ENCODE measurements at places on chromosomes 6 and 20.

DNA sequence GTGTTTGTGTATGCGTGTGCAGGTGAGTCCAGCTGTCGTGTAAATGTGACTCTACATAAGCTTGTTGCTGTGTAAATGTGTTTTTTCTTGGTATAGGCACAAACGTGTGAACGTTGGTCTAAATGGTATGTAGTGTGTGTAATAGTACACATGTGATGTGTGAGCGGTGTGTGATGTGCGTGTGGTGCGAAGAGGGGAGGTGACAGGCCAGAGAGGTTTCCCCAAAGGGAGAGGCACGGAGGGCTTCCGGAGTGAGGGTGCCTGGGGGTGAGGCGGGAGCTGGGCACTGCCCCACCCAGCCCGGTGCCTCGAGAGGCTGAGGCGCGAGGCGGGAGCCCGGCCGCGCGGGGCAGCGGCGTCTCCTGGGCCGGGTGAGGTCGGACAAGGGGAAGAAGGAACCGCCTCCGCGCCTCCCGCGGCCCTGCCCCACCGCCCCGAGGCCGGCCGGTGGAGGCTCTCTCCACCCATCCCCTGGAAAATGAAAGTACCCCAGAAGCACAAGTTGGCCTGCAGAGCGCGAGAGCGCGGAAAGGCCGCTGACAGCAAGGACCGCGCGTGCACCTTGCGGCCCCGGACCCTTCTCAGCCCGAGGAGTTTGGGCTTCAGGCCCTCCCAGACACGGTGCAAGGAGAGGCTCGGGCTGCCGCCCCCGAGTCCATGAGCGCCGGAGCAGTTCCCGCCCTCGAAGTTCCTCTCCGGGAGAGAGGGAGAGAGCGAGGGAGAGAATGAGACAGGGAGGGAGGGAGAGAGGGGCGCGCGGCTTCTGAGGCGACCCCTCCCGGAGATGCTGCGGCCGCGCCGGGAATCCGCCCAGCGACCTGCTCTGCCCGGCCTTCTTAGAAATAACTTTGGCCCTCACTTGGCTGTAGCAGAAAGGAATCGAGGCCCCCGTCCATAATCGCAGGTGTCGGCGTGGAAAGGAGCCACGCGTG, 43.2 kb upstream of the OSTM1 start:
- DNase-seq, result no peak

DNA sequence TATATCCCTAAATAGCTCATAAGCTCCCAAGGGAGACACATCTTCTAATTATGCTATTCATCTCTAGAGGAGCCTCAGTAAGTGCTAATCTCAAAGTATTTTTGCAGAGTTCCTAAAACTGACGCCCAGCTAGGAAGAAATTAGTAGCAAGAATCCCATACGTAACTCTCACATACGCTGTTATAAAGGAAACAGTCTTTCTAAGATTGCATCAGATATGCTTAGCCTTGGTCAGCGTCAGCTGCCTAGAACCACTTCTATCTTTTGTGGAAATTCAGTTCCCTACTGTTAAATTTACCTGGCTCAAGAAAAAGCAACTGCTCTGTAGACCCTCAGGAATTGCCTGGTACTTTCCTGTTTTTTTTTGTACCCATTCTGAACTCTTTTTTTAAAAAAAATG, 13.6 kb downstream of the RIPOR2 start:
- DNase-seq, result no peak

DNA sequence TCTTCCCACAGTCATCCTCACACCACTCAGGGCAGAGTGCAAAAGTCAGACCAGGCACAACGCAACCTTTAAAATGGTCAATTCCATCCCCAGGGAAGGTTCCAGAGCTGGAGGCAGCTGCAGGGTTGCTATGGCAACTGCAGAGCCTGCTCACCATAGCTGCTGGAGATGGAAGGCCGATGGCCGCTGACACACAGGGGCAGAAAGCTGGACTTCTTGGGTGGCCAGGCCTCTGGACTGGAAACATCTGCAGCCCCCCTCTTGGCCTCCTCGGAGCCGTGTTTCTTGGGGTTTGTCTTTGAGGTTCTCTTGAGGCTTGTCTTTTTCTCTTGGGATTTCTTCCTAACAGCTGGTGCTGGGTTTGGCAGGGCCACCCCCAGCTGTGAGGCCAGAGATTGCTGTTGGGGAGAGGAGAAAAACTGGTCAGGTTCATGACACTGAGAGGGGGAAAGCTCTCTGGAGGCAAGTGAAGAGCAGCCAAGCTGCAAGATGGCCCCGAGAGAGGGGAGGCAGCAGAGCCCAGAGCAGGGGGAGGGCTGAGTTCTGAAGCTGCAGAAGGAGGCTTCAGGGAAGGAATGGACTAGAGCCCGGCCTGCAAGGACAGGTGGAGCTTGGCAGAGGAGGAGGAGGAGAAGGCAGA, 10.2 kb downstream of the BNIP5 start:
- DNase-seq, result no peak

GRCh38 chr6:109678240-109678639, 12.8 kb downstream of the AK9 start:
- DNase-seq, result no peak

GRCh38 chr6:107692351-107692750, 131.8 kb downstream of the SCML4 start:
- no peak for DNase-seq

Data from activated CD4-positive, CD25-positive, alpha-beta regulatory T cell treated with anti-CD3 and anti-CD28 coated beads, Interleukin-2, amount 50 U/mL, for 16 hours (primary cell).